ENCODE measurements at places on chromosomes 5 and 9. TPM values are rescaled to one million over a fixed set of nuclear protein-coding genes. Genes with fewer than 3 reads are reported as not detected.

DNA sequence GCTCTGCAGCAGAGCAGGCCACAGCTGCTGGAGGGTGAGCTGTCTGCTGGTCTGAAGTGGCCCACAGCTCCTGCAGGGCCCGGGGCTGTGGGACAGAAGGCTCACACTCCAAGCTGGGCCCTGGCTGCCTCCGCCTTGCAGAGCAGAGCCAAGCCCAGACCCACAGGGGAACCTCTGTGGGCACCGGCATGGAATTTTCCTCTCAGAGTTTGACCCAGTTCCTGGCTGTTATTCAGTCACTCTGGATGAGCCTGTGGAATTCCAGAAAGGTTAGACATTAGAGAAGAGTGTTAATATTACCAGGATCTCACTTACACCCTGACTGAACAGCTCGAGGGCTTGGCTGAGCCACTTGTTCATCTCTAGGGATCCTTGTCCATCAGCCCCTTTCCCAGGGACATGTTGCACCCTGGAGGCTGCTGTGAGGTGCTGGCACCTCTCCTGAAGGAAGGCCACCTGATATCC, 17.5 kb downstream of the IL9 start:
- peaks cover 6% of the 10 kb centered on the region for H3K36me3 ChIP-seq
- no peak for DNase-seq
- H3K27ac ChIP-seq, result no peak overlapping the region
- peaks cover 2% of the 10 kb centered on the region for H3K4me1 ChIP-seq
- H3K27me3 ChIP-seq, result peaks cover 74% of the 10 kb centered on the region
- H3K4me3 ChIP-seq, result no peak overlapping the region

DNA sequence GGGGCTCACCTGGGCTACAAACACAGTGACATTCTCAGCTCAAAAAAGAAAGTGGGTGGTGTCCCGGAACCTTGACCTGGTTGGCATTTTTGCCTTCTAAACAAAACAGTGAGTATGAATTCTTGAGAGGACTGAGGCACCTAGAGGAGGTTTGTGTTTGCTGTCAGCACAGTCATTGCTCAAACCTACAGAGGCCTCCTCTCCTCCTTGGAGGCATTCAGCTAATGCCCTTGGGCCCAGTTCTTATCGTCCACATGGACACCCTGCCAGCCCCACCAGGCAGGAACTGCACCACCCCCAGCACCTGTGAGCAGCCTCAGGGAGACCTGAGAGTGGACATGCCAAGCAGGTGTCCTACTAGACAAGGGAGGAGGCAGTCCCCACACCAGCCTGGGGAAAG, 156.7 kb downstream of the SYK start:
- H3K4me1 ChIP-seq, result peaks cover 6% of the 10 kb centered on the region
- H3K27ac ChIP-seq, result no peak overlapping the region
- H3K27me3 ChIP-seq, result peaks cover 55% of the 10 kb centered on the region
- peaks cover 2% of the 10 kb centered on the region for H3K36me3 ChIP-seq
- no peak overlapping the region for H3K4me3 ChIP-seq

DNA sequence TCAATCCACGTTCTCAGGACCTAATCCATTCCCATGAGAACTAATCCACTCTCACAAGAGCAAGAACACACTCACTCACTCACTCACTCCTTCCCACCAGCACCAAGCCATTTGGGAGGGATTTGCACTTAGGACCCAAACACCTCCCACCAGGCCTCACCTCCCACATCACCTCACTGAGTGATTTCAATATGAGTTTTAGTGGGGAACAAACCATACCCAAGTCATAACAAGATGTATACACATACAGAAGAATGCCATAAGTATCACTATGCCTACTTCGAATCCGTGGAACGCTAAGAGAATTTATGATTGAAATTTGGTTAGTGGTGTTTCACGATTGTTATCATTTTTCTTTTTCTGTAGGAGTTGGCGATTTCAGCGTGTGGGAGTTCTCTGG, 29.3 kb upstream of the CTSL start:
- H3K4me3 ChIP-seq, result no peak overlapping the region
- no peak overlapping the region for H3K27ac ChIP-seq
- no peak for DNase-seq
- H3K4me1 ChIP-seq, result no peaks in the 10 kb centered on the region

DNA sequence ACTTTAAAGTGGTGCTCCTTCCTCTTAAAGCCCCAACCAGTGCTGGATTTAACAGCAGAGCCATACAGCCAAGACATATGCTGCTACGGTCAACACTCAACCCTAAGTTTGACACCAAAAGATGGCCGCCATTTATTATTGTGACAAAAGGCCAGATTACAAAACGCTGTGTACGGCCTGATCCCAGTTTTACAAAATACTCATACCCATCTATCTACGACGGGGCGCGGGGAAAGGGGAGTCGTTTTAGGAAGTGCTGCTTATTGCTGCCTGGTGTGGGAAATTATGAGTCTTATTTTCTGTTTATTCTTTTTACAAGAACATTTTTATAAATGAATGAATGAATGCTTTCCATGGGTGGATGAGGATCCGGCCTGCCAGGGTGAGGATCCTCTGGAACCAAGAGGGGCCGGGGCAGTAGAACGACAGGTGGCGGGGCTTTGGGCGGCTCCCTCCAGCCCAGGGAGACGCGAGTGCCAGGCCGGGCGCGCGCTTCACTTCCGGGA, 457 bp upstream of the IDNK start:
- DNase-seq, result no peak
- peaks cover 29% of the 10 kb centered on the region for H3K4me1 ChIP-seq
- peak overlapping the region; percentile 93 for H3K27ac ChIP-seq
- no peaks in the 10 kb centered on the region for H3K27me3 ChIP-seq

- no peak overlapping the region for H3K27ac ChIP-seq
- no peaks in the 10 kb centered on the region for H3K36me3 ChIP-seq
- no peaks in the 10 kb centered on the region for H3K27me3 ChIP-seq
- peaks cover 5% of the 10 kb centered on the region for H3K4me1 ChIP-seq
These were observed 77.3 kb upstream of the ZNF366 start for GRCh38 chr5:72584466-72584865.

DNA sequence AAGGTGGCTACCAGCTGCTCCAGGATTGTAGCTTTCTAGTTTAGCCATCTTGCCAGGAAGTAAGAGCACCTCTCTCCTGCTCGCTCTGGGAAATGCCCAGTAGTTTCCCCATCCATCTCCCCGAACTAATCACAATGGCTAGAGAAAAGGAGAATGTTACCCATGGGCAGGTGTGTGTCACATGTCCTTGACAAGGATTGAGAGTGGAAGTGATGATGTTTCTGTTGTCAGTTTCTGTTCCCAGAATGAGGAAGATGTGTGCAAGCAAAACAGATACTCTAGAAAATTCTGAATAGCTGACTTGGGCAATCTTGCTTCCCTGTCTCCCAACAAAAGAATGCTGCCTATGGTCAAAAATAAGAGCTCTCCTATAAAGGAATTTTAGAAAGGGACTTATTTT, 429.5 kb downstream of the EBF1 start:
- H3K4me1 ChIP-seq, result no peaks in the 10 kb centered on the region
- no peak overlapping the region for H3K27ac ChIP-seq
- no peak for DNase-seq
- H3K36me3 ChIP-seq, result no peaks in the 10 kb centered on the region

GRCh38 chr9:1619915-1620710, 395.0 kb upstream of the SMARCA2 start:
- no peaks in the 10 kb centered on the region for H3K36me3 ChIP-seq
- peaks cover 11% of the 10 kb centered on the region for H3K27me3 ChIP-seq
- H3K4me3 ChIP-seq, result no peak overlapping the region
- no peak overlapping the region for H3K27ac ChIP-seq
- no peaks in the 10 kb centered on the region for H3K4me1 ChIP-seq
- DNase-seq, result no peak

LTC4S gene
- 6.8 TPM for total RNA-seq

ADAMTSL1 gene
- not detected for total RNA-seq

PCDHGA5 gene
- total RNA-seq, result 0.16 TPM

SPINK13 gene
- total RNA-seq, result not detected

CLIC3 gene
- total RNA-seq, result 2.1 TPM
